ENCODE measurements at places on chromosomes 12 and 14. TPM values are rescaled to one million over a fixed set of nuclear protein-coding genes. Genes with fewer than 3 reads are reported as not detected.

Gene C3AR1
- 9.6 TPM for total RNA-seq

Gene ERGIC2
- 99.8 TPM for total RNA-seq

Gene HOXC12
- not detected for total RNA-seq

Gene CDKN3
- total RNA-seq: 6.7 TPM

Gene NELL2
- 0.95 TPM for total RNA-seq

Gene IFT81
- 12.0 TPM for total RNA-seq

Gene CDC42BPB
- total RNA-seq: 67.0 TPM

Gene ESRRB
- total RNA-seq: 10.3 TPM

Gene LRRC10
- 3.2 TPM for total RNA-seq

Gene CLEC2B
- 7.2 TPM for total RNA-seq

Gene KRT6C
- not detected for total RNA-seq

Gene KRT72
- not detected for total RNA-seq

Gene TMED10
- total RNA-seq: 291 TPM

Gene SIVA1
- total RNA-seq: 74.6 TPM

Gene FAM222A
- 16.4 TPM for total RNA-seq

Gene C14orf132
- total RNA-seq: 5.3 TPM

Gene FITM1
- 87.4 TPM for total RNA-seq

Gene SLC6A13
- total RNA-seq: 4.4 TPM

Gene GYS2
- 0.12 TPM for total RNA-seq

Gene TMPO
- 19.8 TPM for total RNA-seq

Gene ZNF891
- total RNA-seq: 1.3 TPM

Gene RGS6
- 24.0 TPM for total RNA-seq

Gene KLHDC1
- 10.7 TPM for total RNA-seq

Gene AACS
- 12.2 TPM for total RNA-seq

Gene STAB2
- total RNA-seq: not detected

Gene EML5
- 0.40 TPM for total RNA-seq

Gene CD27
- total RNA-seq: 0.33 TPM
